ENCODE measurements at places on chromosomes 5 and 9.

DNA sequence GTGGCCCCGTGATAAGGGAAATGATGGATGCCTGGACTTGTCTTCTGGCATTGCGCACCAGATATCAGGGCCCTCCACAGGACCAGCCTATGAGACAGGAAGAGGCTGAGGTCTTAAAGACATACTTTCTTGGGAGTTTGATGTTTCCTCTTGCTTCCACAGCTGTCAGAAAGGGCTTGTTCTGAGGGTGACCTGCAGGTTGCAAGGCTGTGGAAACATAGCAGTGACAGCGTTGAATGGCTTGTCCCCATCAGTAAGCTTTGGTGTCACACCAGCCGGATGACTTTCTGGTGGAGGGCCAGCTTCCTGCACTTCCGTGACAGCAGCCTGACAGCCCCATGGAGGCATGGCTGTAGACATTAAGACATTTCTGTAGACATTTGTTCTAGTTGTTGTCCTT is 143.2 kb downstream of the C9orf152 start:
- DNase-seq = no peak

DNA sequence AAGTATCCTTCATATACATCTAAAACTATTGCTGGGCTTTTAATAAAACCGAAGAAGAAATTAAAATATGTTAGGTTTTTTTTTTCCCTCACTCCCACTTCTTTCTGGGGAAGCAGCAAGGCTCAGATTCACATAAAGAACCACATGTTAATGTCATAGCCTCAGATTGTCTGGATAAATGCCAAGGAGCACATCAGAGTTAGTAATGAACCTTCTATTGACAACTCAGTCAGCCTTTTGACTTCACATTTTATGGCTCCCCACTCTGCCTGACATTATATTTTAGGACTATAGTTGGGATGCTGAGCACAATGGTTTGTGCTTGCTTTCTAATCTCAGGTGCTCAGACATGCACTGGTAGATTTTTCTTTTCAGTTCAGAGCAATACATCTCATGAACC is 21.8 kb downstream of the DMAC1 start:
- no peak for DNase-seq

DNA sequence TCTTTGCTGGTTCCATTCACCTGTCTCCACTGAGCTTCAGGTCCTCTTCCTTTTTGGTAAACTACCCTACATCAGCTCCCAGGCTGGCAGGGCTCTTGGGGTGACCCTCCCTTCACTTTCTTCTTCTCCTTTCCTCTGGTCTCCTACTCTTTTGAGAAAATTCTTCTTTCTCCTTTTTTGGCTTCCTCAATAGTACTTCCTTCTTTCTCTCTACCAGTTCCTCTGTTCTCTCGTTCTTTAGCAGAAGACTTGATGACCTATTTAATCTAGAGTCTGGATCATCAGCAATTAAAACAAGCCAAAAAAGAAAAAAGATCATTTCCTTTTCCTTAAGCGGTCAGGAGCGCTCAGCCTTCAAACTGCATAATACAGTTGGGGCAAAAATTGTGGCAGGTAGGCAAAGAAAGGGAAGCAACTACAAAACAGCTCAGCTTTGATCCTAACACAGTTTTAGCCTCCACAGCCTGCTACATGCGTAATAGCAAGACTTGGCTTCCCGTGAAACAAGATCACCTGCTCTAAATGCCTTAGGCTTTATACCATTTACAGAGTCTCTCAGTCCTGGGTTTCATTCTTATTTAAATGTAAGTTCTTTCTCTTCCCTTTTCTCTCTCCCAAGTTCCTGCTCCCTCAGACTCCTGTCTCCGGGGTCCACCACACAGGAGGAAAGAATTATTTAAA is 14.0 kb upstream of the GSN start:
- no peak for DNase-seq

DNA sequence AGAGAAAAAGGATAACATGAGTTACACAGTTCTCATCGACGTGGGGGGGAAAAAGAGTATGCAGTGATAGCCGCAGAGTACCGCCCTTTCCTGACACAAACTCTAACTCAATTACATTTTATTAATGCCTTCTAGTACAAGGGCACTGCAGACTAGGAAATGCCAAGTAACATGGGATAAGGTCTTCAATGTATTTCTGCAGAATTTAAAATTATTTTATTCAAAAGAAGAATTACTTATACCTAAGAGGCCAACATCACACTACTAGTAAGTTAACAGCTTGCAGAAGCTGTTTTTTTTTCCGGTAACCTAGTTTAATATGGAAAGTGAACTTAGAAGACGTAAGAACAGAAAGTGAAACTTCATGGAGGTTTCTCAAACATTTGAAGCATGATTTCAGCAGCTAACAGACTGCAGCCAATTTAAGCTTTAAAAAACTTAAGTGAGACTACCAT is 3.9 kb downstream of the SETX start:
- no peak for DNase-seq

GRCh38 chr5:40274568-40274967 is 405.1 kb upstream of the PTGER4 start:
- no peak for DNase-seq

- DNase-seq = no peak
Observed at GRCh38 chr9:116496167-116496566, 190.9 kb upstream of the TRIM32 start.

- DNase-seq = peak; percentile 36
Observed at GRCh38 chr9:122122903-122123632, 30.0 kb upstream of the TTLL11 start.

GRCh38 chr5:57698802-57699201 is 216.2 kb upstream of the ACTBL2 start:
- DNase-seq = no peak

DNA sequence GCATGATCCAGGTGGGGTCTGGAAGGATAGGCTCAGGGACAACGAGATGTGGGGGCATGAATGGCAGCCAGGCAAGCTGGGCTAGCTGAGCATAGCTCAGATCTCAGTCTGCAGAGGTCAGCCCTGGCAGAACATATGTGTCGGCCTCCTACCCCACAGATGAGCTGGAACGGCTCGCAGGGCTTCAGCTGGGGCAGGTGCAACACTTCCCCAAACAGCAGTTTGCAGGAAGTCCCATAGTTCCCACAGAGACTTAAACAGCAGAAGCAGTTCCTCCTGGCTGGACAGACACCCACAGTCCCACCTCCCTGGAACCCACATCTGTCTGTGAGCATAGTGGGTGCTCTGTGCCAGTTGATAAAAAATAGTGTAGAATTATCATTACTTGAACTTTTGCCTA is 404.6 kb downstream of the GADD45G start:
- DNase-seq = no peak

- peak; percentile 28 for DNase-seq
Observed at GRCh38 chr9:92726971-92727715, 37.5 kb downstream of the BICD2 start.

GRCh38 chr9:108466304-108466703 is 389.5 kb downstream of the ACTL7B start:
- DNase-seq = no peak

DNA sequence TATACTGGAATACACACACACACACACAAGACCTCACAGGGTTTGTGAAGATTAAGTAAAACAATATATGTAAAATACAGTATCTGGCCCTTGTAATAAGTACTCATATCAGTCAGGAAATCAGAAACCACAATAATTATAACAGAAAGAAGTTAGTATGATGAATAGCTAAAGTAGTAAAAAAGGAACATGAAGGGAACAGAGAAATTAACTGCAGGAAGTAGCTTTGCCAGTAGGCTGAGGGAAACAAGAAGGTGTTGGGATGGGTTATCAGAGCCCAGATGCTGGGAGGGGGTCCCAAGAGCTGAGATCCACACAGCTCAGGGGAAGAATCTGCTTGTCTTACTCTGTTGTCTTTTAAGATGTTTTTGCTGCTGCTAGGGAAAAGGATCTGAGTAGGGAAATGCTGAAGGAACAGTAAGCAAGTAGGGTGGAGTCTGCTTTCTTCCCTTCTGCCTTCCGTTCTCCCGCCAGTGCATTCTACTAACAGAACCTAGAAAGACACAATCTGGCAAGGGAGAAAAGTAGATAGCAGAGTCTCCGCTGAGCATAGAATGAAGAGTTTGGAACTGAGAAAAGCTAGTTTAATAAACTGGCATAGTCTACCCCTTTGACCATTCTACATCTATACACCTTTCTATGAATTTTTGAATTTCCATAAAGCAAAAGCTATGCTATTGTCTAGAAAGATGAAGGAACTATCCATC is 55.3 kb upstream of the ALDH1A1 start:
- DNase-seq = no peak

DNA sequence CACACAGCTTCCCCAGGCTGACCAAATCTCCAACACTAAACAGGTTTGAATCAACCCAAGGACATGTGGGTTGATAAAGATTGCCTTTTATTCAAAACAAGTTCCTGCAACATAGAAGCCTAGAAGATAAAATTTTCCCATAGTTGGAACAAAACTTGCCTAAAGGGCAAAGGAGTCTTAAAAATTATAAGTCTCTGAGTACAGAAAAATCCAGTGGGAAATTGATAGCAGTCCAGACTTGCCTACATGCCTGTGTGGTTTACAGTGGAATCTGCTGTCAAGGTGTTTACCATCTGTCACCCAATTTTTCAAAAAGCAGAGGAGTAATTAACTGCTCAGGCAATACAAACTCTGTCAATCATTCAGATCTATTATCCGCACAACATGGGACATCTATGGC is 168.2 kb downstream of the PPP2R2B start:
- DNase-seq = no peak

GRCh38 chr9:21294904-21295538 is 10.1 kb downstream of the IFNA5 start:
- no peak for DNase-seq

GRCh38 chr5:87876616-87877015 is 392.0 kb downstream of the TMEM161B start:
- DNase-seq = no peak

GRCh38 chr9:86763791-86764190 is 183.5 kb downstream of the GAS1 start:
- DNase-seq = no peak

DNA sequence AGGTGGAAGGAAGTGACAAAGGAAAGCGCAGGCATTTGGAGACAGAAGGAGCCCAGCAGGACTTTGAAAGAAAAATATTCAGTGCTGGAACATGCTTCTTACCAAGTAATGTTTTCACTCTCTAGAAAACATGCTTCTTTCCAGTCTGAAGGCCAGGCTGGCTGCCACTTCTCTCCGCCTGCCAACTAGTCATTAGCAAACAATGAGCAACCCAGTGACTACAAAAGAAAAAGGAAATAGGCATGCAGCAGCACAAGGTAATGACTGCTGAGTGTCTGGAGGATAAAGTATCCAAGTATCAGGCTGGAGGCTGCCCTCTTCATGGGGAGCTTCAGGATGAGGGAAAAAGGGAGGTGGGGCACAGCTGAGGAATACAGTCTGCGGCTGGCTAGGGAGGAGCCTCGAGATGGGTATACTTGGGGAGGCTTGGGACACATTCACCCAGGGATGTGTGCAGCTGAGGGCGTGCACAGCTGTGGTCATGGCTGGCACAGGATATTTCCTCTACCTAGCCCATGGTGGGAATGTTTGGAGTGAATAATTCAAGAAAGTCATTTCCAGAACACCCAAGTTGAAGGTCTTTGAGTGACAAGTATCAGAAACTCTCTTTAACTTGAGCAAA is 161.5 kb upstream of the KIF2A start:
- DNase-seq = no peak

DNA sequence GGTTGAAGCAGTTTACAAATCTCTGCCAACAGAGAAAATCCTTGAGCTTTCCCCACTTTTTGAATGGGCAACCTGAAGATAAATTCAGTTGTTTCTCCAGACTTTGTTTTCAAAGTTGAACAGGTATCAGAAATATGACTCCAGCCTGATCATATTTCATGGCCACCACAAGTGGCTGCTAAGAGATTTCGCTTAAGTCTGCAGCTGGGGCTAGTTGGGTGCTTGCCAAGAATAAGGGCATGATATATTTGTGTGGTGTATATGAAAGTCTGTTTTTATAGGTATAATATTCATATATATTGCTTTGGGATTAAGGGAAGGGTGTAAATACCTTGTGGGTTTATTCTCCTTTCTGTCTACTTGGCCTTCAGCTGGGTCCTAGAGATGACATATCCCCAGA is 168.4 kb upstream of the GDNF start:
- no peak for DNase-seq
